ENCODE measurements at places on chromosomes 6 and 20.

- DNase-seq: no peak
Observed at GRCh38 chr20:36812594-36813463, 39.3 kb upstream of the DSN1 start.

GRCh38 chr20:58246346-58246745 is 17.9 kb upstream of the ANKRD60 start:
- no peak for DNase-seq

- no peak for DNase-seq
Observed at GRCh38 chr20:29408034-29408695, 1849.3 kb upstream of the DEFB115 start.

GRCh38 chr6:106807947-106808611 is 166.4 kb downstream of the CD24 start:
- DNase-seq: no peak

DNA sequence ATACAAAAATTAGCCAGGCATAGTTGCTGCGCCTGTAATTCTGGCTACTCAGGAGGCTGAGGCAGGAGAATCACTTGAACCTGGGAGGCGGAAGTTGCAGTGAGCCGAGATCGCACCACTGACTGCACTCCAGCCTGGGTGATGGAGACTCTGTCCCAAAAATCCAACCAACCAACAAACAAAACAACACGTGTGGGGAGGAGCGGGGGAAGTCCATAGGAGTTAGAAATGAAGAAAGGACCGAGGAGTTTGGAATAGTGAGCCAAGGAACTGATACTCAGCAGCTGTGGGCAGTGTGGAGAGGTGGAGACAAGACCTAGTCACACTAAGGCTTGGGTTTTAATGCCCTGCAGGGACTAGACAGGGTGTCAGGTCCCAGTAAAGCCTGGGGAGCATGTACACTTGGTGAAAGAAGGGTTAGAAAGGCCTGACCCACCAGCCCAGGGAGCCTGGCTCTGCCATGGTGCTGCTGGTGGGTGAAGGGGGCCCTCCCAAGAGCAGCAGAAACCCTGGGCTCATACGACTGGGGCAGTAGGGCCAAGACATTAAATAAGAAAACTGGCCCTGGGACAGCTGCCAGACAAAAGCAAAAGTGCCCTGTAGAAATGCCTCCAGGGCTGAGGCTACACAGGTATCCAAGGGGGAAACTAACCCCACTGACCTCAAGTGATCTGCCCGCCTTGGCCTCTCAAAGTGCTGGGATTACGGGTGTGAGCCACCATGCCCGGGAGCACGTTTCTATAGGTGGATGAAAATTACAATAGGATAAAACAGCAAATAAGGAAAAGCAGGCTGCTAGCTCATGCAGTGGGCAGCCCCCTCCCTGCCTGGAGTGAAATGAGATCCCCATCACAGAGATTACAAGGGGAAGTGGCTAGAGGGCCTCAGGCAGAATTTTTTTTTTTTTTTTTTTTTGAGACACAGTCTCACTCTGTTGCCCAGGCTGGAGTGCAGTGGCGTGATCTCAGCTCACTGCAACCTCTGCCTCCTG is 58.0 kb downstream of the MYH7B start:
- DNase-seq: no peak

DNA sequence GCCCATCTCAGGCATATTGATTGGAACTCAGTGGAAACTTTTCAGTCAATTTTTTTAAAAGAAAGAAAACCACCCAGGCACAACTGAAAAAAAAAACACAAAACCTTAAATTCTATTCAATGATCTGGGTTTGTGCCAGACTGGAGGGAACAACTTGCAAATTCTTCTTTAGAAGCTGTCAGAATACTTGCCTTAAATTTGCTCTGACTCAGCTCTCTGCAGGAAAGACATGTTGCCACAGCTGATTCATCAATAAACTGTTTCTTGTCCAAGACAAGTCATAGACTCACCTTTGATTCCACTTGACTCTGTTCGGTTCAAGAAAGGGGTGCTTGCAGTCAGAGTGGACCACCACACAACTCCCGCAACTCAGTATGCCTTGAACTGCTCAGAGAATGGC is 117.8 kb upstream of the F13A1 start:
- DNase-seq: no peak

GRCh38 chr6:74182992-74183391 is 487.0 kb downstream of the CD109 start:
- no peak for DNase-seq

DNA sequence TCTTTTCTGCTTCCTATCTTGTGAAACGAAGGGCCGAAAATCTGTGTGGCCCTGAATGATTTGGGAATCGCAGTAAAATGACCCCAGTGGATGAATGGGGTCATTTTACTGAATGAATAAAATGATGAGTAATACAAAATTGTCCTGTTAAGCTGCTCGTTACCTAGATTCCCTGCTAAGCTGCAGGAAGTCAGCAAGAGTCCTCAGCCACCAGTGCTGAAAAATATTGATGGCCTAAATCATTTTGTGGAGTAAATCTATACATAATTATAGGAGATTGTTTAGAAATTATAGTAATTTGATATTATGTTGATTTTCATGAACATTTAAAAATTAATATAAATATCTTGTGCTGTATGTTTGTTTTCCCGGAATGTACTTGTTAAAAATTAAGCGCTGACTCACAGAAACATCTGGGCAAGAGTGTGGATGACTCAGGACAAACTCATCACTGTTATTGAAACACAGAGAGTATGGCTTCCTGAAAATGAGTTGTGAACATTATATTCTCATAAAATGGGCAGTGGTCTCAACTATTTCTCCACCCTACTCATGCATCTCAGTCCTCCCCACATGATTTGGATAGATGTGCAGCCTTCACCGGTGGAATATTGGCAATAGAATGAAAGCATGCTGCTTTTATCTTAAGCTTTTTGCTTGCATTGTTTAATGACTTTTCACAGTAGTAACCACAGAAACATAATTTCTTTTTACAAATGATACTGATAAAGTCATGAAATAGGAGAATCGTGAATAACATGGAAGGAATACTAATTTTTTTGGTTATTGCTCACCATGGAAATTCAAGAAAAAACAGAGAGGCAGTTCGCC is 36.2 kb upstream of the RGS17 start:
- DNase-seq: no peak

DNA sequence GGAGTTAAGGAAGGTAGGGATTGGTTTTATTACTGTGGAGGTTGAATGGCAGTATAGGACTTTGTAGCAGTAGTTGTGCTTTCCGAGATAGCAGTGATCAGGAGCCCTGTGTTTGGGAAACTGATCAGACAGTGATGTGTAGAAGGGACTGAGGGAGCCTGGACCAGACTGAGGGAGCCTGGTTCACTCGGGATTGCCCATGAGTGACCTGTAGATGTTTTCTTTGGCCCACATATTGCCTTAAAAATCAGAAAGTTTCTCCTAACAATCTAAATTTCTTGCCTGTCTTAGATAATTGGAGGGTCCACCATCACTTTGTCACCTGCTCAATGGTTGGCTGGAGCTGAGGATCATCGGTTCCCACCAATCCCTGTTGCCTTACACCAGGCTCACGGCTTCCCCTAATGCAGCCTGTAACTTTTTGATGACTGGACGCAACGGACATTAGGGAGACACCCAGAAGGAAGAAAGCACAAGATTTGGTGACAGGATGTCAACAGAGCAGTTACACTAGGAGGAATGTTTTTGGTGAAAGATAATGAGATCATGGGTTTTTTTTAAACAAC is 1.1 kb downstream of the CDS2 start:
- DNase-seq: no peak

- no peak for DNase-seq
Observed at GRCh38 chr6:37868447-37868825, 48.9 kb downstream of the ZFAND3 start.

DNA sequence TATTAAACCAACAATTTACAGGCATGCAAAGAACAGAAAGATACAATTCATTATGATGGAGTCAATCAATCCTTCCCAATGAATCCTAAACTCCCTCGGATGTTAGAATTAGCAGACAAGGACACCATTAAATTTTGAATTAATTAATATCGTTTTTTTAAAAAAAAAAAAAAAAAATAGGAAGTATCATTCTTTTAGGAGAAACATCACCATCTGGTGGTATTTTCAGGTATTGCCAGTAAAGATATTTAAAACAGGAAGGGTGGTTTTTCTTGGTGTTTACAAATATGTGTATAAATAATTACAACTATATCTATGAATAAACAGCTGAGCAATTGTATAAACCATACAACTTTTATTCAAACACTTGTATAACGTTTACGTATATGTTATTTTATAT is 564.4 kb downstream of the HAO1 start:
- DNase-seq: no peak

DNA sequence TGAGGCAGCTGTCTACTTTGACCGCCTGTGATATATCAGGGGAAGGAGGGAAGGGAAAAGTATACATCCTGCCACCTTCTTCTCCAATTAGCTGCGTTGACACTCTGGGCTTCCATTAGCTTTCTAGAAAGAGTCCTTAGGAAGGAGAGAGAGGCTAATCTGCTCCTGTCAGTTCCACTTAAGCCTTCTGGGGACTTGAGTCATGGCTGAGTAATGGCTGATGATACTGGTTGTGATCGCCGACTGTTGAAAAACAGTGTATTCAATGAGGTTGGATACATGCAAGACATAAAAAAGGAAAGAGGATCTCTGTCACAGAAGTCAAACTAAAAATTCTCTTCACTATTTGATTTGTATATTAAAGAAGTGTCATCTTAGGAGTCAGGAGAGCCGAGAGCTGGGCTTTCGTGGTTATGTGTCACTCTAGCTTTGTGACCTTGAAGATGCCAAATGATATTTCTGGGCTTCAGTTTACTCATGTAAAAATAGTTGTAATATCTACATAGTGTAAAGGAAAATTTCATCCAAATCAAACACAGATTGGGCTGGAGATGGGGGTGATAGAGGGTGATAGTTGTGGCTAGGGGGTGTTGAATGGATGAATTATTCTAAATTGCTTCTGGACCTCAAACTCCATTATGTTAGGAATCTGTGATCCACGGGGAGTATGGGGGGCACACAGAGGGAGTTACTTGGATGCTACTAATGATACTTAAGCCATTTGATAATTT is 189.0 kb downstream of the UST start:
- DNase-seq: no peak

- DNase-seq: no peak
Observed at GRCh38 chr6:131103296-131103695, 32.0 kb upstream of the AKAP7 start.

DNA sequence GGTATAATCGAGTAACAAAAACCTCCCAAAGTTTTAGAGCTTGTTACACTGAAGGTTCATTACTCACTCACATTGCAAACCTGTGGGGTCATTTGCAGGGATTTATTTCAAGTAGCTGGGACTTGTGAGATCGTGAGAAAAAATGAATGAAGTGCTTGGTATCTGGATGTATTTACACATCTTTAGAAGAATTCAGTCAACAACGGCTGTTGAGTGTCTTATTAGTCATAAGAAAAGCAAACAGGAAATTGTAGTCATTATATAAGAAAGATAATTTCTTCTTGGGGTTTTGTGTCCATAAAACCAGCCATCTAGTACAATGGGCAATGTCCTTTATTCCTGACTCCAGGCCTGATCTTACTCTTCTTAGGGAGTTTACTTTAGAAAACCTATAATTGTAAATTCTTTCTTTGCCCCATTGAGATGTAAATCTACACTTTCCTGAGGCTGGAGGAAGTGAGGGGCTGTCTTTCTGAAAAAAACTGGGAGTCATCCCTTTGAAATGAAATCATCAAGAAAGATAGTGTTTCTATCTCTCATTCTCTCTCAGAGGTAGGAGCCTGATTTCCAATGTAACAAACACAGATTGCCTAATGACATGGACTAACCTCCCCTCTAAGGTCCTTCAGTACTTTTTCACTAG is 202.5 kb upstream of the ASCC3 start:
- no peak for DNase-seq

GRCh38 chr6:90765491-90765890 is 178.6 kb upstream of the MAP3K7 start:
- DNase-seq: no peak

GRCh38 chr6:10521104-10521808 is at the start of gene GCNT2:
GCNT2 (plus strand) TSS chr6:10521351; CDS start chr6:10528912, 7,561 bp downstream.
- DNase-seq: no peak

DNA sequence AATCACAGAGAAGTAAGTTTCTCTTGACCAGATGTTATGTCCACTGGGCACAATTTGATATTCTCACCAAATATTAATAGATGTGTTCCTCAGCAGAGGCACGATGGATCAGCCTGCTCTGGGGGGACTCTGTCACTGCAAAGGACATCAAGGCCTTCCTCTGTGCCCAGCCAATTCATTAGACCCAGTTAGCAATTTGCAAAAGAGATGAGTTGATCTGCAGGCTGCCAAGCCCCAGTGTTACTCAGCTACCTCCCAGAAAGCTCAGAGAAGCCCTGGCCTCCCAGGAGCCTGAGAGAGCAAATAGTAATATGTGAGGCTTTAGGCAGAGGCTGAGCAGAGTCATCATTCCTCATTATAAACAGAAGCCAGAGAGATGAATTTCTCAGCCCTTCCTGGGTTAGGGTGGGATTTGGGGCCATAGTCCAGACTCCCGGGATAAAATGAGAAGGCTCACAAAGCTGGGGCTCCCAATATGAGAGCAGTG is 54.2 kb downstream of the ZNF831 start:
- no peak for DNase-seq

- peak; percentile 19 for DNase-seq
Observed at GRCh38 chr6:20400456-20401204, 1.0 kb upstream of the E2F3 start.

DNA sequence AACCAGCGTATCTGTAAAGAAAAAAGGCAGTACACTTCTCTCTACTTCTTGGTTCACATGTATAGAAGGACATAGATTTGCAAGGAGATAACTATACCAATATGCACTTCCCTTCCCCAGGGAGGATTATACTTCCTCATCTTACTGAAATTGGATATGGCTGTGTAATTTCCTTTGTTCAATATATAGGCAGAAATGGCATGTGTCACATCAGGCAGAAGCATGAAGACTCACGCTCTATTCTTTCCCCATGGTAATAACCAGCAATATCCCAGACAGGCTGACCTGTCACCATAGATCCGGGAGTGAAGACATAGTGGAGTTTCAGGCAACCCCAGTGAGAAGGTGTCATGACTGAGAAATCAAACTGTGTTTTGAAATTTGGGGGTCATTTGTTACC is 518.3 kb downstream of the KIF16B start:
- DNase-seq: no peak

DNA sequence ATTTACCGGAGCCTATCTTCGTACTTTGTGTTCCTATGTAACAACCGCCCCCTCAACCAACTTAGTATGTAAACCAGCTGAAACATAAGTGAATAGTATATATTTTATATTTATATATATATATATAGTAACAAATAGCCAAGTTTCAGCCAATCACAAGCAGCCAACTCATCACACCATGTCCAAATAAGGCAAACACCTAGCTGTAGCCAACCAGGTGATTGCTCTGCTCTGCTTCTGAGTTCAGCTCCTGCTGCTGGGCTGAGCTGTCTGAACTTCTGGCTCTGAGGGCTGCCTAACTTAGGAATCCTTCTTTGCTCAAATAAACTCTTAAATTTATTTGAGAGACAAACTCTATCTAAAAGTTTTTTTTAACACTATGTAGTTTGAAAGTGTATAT is 101.6 kb upstream of the SOX4 start:
- no peak for DNase-seq

GRCh38 chr6:53033764-53034163 is 31.4 kb upstream of the FBXO9 start:
- DNase-seq: no peak

GRCh38 chr6:134669485-134669884 is 280.4 kb downstream of the ALDH8A1 start:
- no peak for DNase-seq
